ENCODE measurements at places on chromosomes 4 and X. TPM values are rescaled to one million over a fixed set of nuclear protein-coding genes. Genes with fewer than 3 reads are reported as not detected.

DNA sequence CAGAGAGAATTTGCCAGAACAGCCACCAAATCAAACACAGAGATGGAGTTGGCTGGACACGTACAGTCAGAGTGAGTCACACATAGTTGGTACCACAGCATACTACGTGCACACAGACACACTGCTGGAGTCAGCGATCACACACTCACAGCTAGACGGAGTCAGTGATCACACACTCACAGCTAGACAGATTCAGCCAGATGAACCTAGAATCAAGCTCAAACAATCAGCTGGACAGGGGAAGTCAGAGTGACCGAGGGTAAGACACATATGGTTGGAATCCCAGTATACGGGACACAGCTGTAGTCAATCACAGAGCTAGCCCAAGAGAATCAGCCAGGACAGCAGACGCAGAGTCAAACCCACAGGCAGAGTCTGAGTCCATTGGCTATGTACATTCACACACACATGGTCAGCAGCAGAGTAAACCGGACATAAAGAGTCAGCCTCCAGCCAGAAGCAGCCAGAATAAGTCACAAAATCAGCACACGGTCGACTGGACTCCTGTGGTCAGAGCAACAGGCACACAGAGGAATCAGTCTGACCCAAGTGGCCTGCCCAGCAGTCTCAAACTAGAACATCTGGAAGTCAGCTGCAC, 4.6 kb downstream of the SLC38A5 start:
- no peak for DNase-seq
- H3K4me3 ChIP-seq = no peak overlapping the region
- no peak overlapping the region for H3K27ac ChIP-seq

The TLR1 gene
- 24.0 TPM for total RNA-seq

GRCh38 chrX:41589634-41590270, 99.0 kb upstream of the GPR34 start:
- H3K27ac ChIP-seq = no peak overlapping the region
- no peaks in the 10 kb centered on the region for H3K4me1 ChIP-seq
- no peak for DNase-seq
- no peaks in the 10 kb centered on the region for H3K27me3 ChIP-seq
- no peak overlapping the region for H3K4me3 ChIP-seq

GRCh38 chrX:104665691-104666090, 99.7 kb downstream of the IL1RAPL2 start:
- no peak overlapping the region for H3K27ac ChIP-seq
- H3K27me3 ChIP-seq = no peaks in the 10 kb centered on the region
- no peaks in the 10 kb centered on the region for H3K4me1 ChIP-seq
- DNase-seq = no peak
- H3K36me3 ChIP-seq = no peaks in the 10 kb centered on the region

- H3K27me3 ChIP-seq = no peaks in the 10 kb centered on the region
- H3K36me3 ChIP-seq = no peaks in the 10 kb centered on the region
- no peak for DNase-seq
- no peak overlapping the region for H3K4me3 ChIP-seq
- no peak overlapping the region for H3K27ac ChIP-seq
Observed at GRCh38 chr4:158125310-158125709, 47.5 kb downstream of the GASK1B start.

DNA sequence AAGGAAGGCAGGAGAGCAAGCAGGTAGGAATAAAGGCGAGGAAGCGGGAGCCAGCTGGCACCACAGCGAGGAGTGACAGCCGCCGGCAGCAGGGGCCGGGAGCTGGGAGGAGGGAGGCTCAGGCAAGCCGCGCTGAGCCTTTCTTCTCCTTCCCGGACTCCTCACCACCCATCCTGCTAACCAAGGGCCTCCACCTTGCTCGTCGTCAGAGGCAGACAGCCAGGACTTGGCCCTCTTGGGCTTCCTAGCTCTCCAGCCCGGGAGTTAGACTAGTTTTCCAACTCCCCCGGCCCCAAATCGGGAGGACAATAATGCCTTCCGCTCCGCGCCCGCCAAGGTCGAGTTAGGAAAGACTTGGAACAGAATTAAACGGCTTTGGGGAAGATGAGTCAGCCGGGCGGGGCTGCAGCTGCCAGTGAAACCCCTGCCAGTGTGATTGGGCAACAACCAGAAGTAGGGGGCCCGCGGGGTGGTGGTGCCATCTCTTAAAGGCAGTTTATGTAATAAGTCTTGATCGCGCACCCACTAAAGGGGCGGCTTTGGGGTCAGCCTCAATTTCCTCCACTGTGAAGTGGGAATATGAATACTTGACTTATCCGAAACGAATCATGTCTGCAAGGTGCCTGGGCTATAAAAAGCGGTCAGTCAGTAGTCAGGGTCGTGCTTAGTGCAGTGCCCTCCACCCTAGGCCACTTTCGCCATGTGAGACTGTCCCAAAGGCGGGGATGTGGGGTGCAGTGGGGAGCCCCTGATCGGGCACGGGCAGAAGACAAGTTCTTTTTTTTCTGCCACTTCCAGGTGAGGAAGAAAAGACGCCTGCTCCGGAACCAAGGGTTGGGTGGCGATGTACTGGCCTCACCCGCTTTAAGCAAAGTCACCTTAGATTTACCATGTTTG, 6.7 kb upstream of the HSD17B10 start:
- no peaks in the 10 kb centered on the region for H3K27me3 ChIP-seq
- H3K27ac ChIP-seq = no peak overlapping the region
- H3K36me3 ChIP-seq = no peaks in the 10 kb centered on the region

The FGF13 gene
- 0.16 TPM for total RNA-seq

- H3K27ac ChIP-seq = no peak overlapping the region
- no peak overlapping the region for H3K4me3 ChIP-seq
- H3K27me3 ChIP-seq = peaks cover 8% of the 10 kb centered on the region
- no peak for DNase-seq
- no peaks in the 10 kb centered on the region for H3K4me1 ChIP-seq
Observed at GRCh38 chr4:8290701-8290970, 21.1 kb downstream of the HTRA3 start.

The RHOXF2B gene
- total RNA-seq = not detected

The CYP2U1 gene
- 6.2 TPM for total RNA-seq

The FGFR3 gene
- total RNA-seq = 0.70 TPM

DNA sequence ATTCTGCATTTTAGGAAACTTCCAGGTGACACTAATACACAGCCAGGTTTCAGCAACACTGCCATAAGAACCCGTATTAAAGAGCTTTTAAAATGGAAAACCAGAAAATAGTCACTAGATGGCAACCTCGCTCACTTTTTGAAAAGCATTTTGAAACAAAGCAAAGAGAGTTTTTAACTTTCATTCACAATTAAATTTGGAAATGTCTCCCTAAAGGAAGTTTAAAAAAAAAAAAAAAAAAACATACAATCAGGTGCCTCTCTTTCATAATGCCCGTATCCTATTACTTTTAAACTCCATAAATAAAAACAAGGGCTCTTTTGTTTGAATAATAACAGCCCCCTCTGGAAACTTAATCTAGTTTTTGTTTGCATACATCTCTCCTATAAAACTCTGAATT, 20.3 kb downstream of the MEPE start:
- H3K27ac ChIP-seq = no peak overlapping the region
- H3K4me3 ChIP-seq = no peak overlapping the region
- H3K4me1 ChIP-seq = peaks cover 15% of the 10 kb centered on the region
- H3K27me3 ChIP-seq = no peaks in the 10 kb centered on the region
- H3K36me3 ChIP-seq = no peaks in the 10 kb centered on the region
